T-cell (primary cell): ENCODE measurements at places on chromosomes 3 and 15.

DNA sequence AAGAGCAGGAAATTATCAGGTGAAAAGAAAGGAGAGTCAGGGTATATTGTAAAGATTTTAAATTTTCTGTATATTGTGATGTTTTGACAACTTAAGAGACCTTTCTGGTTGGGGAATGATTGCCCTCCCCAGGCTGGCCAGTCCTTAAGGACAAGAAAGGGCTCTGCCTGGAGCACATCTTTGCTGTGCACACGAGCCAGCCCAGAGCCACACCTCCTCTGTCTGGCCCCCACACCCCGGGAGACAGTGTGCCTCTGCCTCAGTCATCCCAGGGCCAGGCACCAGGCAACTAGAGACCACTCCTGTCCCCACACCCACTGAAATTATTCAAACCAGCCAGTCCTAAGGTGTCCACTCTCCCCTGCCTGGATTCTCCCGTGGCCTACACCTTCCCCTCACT, 67.1 kb downstream of the KBTBD12 start:
- DNase-seq: no peak

- DNase-seq: no peak
These were observed 800.7 kb downstream of the NAALADL2 start for GRCh38 chr3:175659670-175660350.

DNA sequence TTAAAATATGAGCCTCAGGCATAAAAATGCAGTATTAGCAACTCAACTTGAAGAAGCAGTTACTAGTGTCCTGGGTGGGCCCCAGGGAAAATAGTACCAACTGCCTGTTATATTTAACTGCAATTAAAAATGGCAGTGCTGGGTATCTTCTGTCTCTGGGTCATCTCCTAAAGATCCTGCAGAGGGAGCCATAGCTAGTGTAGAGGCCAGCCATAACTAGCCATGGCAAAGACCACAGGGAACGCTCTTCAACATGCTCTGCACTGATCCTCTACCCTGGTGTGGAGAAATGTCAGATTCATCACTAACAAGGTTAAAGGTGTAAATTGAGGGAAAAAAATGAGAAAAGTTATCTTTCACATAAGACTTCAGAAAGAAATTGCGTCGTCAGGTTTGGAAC, 181.3 kb downstream of the SNRPN start:
- DNase-seq: no peak

- no peak for DNase-seq
These were observed 88.7 kb upstream of the IQSEC1 start for GRCh38 chr3:13161771-13162535.

DNA sequence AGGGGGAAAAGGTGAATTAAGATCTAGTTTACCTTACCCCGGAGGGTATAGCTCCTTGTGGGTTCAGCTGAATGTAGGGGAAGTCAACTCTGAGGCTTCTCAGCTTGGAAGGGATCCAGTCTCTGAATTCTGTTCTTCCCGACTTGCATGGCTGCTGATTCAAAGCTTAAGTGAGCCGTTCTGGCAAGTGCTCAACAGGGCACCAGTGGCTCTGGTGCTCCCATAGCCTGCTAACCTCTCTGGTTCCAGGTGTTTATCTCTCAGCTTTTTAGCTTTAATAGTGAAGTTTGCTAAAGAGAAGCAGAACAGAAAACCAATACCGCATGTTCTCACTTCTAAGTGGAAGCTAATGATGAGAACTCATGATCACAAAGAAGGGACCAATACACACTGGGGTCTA, 46.3 kb upstream of the RBP1 start:
- DNase-seq: no peak

GRCh38 chr15:48020166-48020565, 100.6 kb upstream of the SLC24A5 start:
- no peak for DNase-seq

DNA sequence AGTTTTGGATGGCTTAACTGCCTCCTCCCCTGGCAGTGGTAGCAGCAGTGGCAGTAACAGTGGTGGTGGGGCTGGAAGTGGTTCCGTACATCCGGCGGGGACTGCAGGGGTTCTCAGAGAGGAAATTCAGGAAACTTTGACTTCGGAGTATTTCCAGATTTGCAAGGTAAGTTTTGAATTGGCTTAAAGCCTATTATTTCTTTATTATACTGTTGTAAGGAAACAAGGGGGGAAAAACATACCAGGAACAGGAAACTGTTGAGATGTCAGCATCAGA, 1.5 kb downstream of the STXBP5L start:
- DNase-seq: no peak

DNA sequence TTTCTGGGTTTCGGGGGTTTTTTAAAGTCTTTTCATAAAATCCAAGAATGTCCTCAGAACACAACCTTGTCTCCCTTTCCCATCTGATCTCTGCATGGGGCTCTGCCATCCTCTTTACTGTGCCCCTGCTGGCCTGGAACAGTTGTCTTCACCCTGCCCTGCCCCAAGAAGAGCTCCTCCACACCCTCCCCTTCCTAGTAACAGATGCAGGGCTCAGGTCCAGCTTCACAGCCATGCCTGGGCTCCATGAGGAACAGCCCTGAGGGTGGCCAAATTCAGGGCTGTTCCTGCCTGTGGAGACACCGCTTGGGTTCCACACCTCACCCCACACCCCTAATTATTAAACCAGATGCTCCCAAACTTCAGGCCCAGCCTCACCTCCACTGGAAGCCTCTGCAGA, 12.9 kb upstream of the ULK3 start:
- DNase-seq: no peak

- DNase-seq: no peak
These were observed 75.1 kb downstream of the CLDN11 start for GRCh38 chr3:170493712-170494182.

DNA sequence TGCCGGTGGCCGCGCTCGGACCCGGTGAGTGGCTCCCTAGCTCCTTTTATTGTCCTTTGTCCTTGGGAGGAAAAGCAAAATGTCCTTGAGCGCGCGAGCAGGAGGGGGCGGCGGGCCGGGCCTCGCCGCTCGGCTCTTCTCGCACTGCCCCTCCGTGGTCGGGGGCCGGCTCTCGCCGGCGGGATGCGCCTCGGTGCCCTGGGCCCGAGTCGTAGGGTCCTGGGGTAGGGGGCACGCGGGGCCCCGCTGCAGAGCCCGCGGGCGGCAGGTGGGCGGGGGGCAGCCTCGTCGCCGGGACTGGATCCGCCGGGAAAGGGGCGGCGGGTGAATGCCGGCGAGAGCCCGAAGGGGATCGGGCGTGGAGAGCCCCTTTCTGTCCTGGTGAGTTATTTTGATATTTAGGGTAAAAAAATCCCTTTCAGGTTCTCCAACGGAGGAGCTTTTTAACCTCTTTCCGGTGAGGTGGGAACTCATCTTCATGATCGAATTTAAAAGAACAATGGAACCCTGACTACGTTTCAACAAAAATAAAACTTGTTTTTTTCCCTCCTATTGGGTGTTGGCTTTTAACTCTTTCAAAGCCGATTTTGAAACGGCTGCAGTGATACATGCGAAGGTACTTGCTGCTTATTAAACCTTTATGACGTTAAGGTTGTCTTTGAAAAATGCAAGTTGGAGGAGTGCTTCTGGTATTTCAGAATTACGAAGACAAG, 16.8 kb upstream of the CHD2 start:
- DNase-seq: peak; percentile 37

DNA sequence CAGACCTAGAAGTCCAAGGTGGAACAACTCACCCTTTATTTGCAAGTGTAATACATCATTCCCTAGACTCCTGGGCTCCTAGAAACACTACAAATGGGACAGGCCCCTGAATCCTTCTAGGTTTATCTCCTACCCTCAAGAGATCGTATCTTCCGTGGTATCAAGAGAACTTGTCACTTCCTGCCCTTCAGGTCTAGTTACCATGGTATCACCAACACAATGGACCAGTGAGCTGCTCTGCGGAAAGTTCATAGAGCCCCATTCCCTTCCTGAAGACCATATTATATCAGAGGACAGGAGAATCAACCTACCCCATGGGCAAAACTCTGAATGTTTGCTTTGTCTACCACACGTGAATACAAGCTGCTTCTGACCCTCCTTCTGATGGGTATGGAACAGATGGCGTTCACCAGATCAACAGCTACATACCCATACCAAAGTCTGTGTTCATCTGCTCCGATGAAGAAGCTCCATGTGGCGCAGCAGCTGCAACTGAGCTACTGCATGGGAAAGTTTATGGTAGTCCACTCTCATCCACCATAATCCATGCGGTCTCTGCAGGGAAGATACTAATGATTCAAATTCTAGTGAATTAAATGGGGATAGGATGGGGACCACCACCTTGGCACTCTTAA, 84.6 kb upstream of the KLF13 start:
- peak; percentile 49 for DNase-seq

GRCh38 chr3:114178770-114179368, at the start of gene DRD3:
DRD3 (minus strand) TSS chr3:114179052; CDS start chr3:114171992, 7,060 bp downstream.
- DNase-seq: no peak

DNA sequence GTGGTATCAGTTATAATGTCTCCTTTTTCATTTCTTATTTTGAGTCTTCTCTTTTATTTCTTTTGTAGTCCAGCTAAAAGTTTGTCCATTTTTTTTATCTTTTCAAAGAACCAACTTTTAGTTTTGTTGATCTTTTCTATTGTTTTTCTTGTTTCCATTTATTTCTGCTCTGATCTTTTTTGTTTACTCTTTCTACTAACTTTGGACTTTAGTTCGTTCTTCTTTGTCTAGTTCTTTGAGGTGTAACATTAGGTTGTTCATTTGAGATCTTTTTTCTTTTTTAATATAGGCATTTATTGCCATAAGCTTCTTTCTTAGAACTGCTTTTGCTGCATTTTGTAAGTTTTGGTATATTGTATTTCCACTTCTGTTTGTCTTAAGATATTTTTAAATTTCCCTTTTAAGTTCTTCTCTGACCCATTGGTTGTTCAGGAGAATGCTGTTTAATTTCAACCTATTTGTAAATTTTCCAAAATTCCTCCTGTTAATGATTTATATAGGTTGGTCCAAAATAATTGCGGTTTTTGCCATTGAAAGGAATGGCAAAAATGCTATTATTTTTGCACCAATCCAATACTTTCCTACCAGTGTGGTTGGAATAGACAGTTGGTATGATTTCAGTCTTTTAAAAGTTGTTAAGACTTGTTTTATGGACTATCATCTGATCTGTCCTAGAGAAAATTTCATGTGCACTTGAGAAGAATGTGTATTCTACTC, 51.2 kb downstream of the KAT2B start:
- DNase-seq: no peak

DNA sequence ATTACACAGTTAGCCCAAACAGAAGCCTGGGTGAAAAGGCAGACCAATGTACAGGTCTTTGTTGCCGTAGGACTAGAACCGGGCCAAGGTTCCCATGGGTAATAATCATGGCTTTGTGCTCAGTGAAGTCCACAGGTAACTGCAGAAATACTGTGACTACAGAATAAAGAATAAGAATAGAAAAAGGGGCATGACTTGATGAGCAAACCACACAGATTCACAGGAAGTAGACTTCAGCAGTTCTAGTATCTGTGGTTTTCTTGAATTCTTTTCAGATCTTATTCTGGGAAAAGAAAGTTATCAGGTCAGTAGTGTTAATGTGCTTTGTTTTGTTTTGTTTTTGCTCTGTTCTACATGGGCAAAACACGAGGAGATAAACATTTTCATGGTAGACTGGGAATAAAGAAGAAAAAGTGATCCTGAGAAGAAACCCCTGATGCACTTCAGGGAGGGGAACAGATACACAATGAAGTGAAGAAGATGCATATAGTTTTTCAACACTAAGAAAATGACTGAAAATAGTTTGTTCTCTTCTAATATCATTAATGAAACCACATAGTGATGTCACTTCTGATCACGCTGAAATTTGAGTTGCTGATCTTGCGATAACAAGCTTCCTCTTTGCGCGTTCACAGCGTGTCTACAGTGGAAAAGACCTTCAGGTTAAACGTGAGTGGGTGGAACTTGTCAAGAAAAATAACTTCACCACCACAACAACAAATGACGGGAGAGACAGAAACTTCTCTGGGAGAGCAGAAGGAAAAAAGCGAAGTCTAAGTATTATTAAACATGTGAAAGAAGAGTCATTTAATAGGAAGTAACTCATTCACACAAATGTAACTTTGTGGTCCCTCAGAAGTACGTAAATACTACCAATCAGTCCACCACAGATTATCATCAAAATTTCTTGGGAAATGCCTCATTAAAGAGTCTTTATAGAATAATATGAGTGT, 315.8 kb upstream of the SATB1 start:
- peak; percentile 38 for DNase-seq

- DNase-seq: no peak
These were observed 107.2 kb downstream of the CHST2 start for GRCh38 chr3:143226678-143227291.

DNA sequence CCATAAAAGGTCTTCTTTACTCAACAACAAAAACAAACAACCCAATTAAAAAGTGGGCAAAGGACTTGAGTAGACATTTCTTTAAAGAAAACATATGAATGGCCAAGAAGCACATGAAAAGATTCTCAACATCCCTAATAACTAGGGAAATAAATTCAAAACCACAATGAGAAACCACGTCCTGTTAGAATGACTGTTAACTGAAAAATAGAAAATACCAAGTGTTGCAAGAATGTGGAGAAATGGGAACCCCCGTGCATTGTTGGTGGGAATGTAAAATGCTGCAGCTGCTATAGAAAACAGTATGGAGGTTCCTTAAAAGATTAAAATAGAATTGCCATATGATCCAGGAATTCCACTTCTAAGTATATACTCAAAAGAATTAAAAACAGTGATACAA, 34.8 kb downstream of the NMNAT3 start:
- DNase-seq: no peak
